ENCODE measurements at places on chromosomes 5 and 9. TPM values are rescaled to one million over a fixed set of nuclear protein-coding genes. Genes with fewer than 3 reads are reported as not detected.

- peak; percentile 19 for DNase-seq
Observed at GRCh38 chr5:143235423-143235822, 168.1 kb downstream of the NR3C1 start.

GRCh38 chr5:74064911-74065310 is 438.9 kb downstream of the ARHGEF28 start:
- no peak for DNase-seq

GRCh38 chr5:108295578-108296368 is 86.1 kb downstream of the FBXL17 start:
- peak; percentile 61 for DNase-seq

DNA sequence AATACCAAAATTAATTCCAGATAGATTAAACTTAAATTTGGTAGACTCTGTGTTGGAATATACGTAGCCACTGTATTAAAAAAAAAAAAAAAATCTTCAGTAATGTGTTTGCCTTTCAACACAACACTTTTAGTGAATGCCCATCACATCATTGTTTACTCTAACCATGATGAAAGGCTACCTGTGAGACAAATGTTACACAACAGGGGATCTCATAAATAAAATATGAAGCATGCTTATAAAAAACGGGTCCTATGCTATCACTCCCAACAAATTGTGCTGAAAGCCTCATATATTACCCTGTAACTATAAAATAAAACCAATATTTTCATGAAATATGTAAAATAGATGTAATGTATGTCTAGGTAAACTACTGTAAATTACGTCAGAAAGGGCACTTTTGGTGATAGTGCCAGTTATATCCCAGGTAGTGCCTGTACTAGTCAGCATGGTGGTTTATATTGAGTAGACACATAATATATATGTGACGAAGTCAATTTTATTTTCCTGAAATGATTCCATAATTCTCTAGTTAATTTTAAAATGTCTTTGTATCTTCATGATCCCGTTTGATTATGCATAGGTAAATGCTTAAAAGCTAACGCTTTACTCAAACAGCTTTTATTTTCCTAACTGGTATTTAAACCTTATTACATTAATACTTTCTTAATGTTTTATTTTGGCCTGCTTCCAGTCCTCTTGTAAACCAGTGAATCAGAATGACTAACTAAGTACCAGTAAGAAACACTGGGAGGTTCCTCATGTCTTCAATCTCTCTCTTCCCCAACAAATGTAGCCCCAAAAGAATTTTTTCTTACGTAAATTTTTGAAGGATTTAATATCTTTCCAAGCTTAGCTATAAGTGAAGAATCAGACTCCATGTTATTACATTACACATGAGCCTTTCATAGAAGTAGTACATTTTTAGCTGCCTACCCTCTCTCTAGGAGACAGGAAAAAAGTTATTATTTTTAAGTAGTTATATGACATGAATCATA is 420.3 kb downstream of the GABRG2 start:
- peak; percentile 32 for DNase-seq

DNA sequence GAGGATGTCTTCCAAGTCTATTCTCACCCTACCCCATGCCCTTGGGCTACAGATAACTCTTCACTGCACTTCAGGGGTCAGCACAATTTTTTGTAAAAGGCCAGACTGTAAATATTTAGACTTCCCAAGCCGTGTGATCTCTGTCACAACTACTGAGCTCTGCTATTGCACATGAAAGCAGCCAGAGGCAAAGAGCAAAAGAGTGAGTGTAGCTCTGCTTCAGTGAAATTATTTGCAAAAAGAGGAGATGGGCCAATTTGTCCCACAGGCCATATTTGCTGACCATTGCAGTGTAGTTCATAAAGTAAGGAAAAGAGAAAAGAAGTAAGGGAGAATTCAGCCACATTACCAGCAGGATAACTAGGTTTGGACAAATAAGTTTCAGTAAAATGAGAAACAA is 7.0 kb upstream of the MOCS2 start:
- DNase-seq = no peak

DNA sequence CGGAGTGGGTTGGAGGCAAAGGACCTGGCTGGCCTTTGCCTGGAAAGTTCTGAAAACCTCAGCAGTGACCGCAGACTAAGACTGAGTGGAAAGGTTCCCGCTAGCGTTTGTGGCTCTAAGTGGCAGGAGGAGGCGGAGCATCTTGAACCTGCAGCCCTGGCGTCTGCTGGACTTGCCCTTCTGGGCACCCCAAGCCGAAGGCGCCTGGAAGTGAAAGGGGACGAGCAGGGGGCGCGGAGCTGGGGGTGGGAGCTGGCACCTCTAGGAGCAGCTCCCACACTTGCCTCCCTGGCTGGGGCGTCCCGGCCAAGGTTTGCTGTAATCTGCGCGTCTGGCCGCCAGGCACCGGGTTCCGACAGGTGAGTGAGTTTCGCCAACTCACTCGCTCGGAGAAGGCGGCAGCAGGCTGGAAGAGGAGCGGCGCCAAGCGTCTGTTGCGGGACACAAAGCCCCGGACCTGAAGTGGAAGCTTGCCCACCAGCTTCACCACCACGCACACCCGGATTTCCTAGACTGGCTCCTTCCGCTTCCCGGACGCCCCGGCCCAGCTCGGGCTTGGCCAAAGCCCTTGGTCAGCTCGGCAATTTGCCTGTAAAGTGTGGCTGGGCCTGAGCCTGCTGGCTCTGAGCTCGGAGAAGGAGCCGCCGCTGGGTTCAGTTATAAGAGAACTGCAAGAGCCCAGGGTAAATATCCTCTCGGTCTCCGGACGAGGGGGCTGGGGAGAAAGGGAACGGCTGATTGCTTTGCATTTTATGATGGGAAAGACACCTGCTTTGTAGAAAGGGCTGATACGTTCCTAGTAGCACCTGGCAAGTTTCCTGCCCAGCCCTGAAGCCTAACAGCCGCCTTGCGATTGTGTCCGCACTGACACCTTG is at the start of gene GNA14:
TSS of gene GNA14 (minus strand) at position 89 of the 875 bp plus-strand sequence. CDS start 529 bp downstream, outside the sequence.
- no peak for DNase-seq

DNA sequence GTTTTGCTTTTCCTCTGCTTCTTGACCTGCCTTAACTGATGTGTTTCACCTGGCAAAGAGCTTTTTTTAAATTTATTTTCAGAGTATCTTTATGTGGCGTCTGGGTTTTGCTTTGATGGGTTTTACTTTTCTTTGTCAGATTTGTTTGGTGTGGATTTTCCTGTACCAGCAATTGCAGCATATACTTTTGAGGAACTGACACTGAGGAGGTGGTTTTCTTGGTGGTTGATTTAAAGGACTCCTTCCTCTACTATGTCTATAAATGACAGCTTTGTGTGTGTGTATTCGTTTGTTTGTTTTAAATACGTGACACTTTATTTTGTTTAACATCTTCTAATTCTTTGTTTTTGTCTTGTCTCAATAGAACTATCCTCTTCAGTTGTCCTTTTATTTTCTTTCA is 1071.9 kb upstream of the ARRDC3 start:
- DNase-seq = no peak

PTGDS gene
- not detected for total RNA-seq

RCL1 gene
- total RNA-seq = 31.6 TPM

PCDHA11 gene
- total RNA-seq = not detected

LIFR gene
- 4.0 TPM for total RNA-seq

ACOT12 gene
- total RNA-seq = 0.03 TPM
